ENCODE measurements at places on chromosomes 11 and 22. TPM values are rescaled to one million over a fixed set of nuclear protein-coding genes. Genes with fewer than 3 reads are reported as not detected.

NEFH gene
- total RNA-seq, result not detected

DNA sequence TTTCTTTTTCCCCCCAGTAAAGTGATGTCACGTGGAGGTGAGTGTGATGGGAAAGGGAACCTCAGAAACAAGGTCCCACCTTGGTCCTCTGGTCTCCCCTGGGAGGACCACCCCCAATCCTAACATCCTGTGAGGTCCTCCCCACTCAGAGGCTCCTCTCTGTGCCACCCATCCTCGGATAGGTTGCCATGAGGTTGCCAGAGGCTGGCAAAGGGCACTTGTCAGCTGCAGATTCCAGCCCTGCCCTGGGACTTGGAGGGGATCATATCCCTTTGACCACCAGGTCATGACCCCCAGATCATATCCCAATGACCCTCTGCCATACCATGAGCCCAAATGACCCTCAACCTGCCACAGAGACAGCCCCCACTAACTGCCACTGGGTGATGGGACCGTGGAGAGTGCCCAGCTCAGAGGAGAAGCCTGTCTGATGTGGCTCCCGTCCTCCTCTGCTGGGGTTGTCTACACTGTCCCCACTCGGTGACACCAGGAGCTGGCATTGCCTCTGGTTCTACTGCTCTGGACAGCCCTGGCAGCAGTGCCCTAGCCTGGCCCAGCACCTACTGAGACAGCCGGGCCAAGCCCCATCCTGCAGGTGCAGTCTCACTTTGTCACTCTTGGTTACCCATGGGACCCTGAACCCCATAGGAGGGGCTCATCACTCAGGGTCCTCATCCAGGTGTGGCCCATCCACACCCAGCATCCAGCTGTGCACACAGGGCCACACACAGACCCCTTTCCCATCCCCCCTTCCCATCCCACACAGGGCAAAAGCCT lies 90.2 kb upstream of the KCNQ1OT1 start:
- DNase-seq, result no peak

DNA sequence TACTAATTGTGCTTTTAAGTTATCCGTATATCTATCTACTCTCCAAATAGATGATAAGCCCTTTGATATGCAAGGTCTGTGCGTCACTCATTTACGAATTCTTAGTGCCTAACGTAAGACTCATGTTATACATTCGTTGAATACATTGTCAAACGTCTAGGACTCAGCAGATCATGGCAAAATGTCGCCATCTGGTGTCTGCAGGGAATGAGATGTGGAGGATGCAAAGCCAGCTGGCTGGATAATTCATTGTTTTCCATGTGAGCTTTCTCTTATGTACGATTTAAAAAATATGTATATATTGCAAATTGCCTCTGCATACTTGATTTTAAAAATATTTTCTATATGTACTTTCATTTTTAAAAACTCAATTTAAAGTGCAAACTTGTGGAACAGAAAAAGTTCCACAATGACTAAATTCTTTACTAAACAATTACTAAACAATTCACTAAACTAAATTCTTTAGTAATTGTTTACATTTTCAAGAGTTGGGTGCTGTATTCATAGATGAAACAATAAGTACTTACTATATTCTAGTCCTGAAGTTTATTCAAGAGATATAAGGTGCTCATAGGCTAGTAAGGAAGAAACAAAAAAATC lies 33.8 kb downstream of the ZNF202 start:
- DNase-seq, result peak; percentile 66

SPDYC gene
- total RNA-seq, result not detected

MUC6 gene
- not detected for total RNA-seq

TMPRSS5 gene
- total RNA-seq, result not detected

- no peak for DNase-seq
These were observed 38.8 kb downstream of the MICAL3 start for GRCh38 chr22:17985606-17986005.

GRCh38 chr11:117072517-117073461 lies 25.4 kb downstream of the SIK3 start:
- DNase-seq, result peak; percentile 87

- no peak for DNase-seq
These were observed 8.8 kb downstream of the ZBED4 start for GRCh38 chr22:49862496-49862776.

ELFN2 gene
- total RNA-seq, result 2.0 TPM

DNA sequence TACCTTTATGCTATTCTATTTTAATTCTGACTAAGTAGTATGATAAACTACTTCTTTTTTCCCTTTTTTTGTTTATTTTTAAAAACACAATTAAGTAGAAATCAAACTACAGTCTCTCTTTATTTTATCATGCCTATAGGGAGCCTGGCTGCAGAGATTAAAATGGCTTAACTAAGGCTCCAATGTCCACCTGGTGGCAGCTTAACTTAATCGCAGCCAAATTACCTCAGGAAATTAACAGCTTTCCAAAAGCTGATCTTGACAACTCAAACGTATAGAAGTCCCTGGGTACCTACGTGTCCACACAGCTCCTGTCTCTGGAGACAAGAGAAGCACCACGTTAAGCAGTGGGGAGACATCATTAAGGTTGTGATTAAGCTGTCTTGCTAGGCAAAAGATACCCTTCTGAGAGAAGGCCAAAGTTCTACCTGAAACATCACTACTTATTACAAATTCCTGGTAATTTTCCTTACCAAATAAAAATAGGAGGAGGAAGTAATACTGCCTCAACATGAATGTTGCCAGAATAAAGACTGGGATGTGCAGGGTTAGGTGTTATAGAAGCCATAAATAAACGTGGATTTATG lies 63.2 kb upstream of the SNX19 start:
- no peak for DNase-seq

DNA sequence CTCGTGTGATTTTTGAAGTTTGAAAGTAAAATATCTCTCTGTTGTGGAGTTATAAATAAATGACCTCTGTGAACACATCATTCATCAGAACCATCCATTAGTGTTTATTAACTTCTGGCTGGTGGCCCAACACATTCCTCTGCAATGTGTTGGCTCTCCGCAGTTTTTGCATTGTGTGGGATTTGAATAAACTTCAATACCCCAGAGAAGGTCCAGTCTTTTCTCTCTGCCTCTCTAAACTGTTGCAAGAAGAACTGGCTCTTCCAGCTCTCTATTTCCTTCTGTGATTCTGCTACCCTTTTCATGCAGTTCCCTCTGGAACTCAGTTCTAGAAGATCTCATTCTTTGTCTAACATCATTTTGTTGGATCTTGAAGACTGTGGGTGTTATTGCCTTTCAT lies 125.0 kb upstream of the ARHGAP42 start:
- DNase-seq, result peak; percentile 74

DNA sequence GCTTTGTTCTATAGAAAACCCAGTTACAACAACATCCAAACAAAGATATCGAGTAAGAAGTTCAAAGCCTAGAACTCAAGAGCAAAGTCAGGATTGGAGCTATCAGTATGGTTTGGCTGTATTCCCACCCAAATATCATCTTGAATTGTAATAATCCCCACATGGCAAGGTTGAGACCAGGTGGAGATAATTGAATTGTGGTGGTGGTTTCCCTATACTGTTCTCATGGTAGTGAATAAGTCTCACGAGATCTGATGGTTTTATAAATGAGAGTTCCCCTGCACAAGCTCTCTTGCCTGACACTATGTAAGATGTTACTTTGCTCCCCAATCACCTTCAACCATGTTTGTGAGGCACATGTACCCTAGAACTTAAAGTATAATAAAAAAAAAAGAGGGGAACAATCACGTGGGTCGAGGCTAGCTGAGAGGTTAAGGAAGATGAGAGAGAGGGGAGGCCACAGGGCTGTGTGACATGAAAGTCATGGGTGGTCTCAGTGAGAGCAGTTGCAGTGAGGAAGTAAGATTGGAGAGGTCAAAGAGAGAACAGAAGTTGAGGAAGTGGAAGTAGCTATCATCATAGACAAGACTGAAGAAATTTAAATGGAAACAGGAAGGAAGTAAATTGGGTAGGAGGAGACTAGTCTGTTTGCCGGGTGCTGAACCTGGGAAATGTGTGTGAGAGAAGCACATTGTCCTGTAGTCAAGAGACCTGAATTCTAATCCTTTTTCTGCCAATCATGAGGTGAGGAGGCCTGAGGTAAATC lies 80.1 kb upstream of the CD44 start:
- DNase-seq, result no peak

- DNase-seq, result no peak
These were observed 89.1 kb downstream of the RPS6KA4 start for GRCh38 chr11:64447831-64448598.

LARGE2 gene
- 1.0 TPM for total RNA-seq

GRCh38 chr11:83549984-83550667 lies 264.0 kb upstream of the CCDC90B start:
- no peak for DNase-seq

- DNase-seq, result no peak
These were observed 30.4 kb downstream of the BSX start for GRCh38 chr11:122951211-122951610.

- no peak for DNase-seq
These were observed 12.0 kb upstream of the EED start for GRCh38 chr11:86232556-86232955.

OR8G1 gene
- total RNA-seq, result not detected

TYMP gene
- total RNA-seq, result 5.3 TPM

- DNase-seq, result no peak
These were observed 8.0 kb upstream of the MTMR2 start for GRCh38 chr11:95931916-95932315.

PRG2 gene
- total RNA-seq, result not detected

DNA sequence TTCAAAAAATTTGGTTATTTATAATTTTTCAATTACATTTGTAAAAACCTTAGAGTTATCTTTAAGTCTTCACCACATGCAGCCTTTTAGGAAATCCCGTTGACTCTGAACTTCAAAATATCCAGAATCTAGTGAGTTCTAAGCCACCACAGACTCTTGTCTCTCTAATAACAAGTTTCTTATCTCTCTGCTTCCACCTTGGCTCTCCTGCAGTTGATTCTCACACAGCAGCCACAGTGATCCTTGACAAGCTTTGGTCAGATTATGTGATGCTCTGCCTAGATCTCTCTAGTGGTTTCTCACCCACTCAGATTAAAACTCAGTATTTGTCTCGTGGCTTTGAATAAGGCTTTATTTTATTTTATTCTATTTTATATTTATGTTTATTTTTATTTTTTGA lies 8.6 kb downstream of the HSD17B12 start:
- no peak for DNase-seq

GRCh38 chr22:41341012-41341411 lies 39.7 kb downstream of the ZC3H7B start:
- no peak for DNase-seq

- peak; percentile 59 for DNase-seq
These were observed 14.5 kb upstream of the MS4A7 start for GRCh38 chr11:60363542-60364470.

DNA sequence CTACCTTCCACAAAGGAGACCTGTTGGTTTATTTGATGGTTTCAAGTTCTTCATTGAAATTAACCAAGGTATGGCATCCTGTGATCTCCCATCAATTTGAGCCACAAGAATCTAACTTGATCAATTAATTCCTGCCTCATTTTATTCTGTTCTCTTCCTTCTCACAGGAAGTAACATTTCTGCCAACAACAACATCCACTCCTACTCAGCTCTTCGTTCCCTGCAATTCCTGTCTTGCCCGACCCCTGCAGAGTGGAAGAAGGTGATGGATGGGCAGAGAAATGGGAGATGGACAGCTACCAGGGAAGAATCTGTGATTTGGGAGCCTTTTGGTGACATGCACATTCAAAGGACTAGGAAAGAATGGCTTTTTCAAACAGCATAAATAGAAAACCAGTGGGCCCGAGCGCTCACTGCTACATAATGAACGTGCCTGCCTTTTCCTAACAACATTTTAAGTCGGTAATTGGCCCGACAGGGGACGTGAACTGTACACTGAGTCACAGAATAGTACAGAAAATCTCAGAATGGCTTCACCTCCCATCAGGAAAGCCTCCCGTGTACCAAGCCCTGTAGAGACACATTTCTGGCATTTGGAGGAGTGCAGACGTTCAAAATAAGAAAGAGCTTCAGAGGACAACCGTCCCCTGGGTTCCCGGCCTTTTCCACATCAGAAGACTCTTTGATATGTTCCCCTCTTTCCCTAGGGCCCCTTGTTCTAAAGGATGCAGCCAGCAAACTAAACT lies 112.6 kb upstream of the SEZ6L start:
- no peak for DNase-seq

GRCh38 chr22:35159343-35159742 lies 93.4 kb downstream of the ISX start:
- no peak for DNase-seq

DNA sequence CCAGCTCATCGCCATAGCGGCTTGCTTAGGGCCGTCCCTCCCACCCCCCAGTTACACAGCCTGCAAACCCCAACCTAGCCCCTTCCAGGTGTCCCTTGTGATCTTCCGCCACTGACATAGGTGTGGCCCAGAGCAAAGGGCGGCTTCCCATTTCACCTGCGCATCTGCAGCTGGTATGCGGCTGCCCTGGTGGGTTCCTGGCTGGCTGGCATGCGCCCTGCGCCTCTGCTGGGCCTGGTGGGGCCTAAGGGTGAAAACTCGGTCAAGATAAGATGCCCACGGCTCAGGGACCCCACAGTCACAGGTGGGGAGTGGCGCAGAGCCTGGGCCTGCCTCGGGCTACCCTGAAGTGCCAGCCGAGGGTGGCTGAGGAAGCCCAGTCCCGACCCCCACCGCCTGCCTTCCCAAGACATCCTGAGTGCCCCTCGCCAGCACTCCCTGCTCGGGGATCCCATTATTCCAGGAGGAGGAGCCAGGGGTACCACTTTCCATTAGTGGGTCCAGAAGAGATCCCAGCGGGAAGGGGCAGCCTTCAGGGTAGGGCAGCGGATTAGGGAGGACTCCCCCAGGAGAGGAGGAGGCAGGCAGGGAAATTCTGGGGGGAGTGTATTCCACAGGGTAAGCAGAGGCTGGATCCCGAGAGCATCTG lies 36.9 kb upstream of the KCNQ1OT1 start:
- no peak for DNase-seq

- peak; percentile 95 for DNase-seq
These were observed 123.9 kb downstream of the MRTFA start for GRCh38 chr22:40512426-40513136.

ACER3 gene
- 8.3 TPM for total RNA-seq

MS4A6E gene
- not detected for total RNA-seq

DNA sequence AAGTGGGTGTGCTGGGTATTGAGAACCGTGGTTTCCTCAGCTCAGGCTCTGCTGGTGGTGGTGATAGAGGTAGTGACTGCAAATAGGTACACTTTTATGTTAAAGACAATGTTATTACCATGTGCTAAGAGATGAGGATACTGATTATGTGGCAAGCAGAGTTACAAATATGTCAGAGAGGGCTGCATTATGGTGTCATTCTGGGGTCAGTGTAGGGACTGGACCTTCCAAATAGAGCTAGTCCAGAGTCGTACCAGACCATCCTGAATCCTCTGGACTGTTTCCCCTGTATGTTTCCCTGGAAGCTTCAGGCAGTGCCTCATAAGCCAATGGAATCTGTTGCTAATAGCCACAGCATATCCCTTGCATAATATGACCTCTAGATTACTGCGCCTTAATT lies at the start of gene DNAJB7:
DNAJB7 (minus strand) TSS at position 101 of the 400 bp plus-strand sequence. CDS start 119 bp downstream, outside the sequence.
- no peak for DNase-seq
